ENCODE measurements at places on chromosomes 5 and 9.

DNA sequence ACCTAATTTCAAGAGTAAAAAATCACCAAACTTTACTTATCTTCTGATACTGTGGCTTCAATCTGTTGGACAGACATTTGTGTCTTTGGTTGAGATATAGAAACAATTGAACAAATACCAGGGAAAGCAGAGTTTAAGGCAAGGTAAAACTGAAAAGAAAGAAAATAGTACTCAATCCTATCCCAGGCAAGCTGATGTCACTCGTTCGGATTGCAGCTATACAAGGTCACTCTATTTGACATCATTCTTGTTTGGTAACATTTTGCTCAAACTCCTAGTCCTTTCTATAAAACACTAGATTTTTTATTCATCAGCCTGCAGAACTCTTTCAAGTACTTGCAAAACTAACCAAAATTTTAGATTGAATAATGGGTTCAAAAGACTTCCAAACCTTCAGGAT, 91.9 kb upstream of the ANKRD55 start:
- no peak overlapping the region for H3K4me3 ChIP-seq
- DNase-seq = no peak
- H3K36me3 ChIP-seq = no peaks in the 10 kb centered on the region
- H3K27ac ChIP-seq = no peak overlapping the region

DNA sequence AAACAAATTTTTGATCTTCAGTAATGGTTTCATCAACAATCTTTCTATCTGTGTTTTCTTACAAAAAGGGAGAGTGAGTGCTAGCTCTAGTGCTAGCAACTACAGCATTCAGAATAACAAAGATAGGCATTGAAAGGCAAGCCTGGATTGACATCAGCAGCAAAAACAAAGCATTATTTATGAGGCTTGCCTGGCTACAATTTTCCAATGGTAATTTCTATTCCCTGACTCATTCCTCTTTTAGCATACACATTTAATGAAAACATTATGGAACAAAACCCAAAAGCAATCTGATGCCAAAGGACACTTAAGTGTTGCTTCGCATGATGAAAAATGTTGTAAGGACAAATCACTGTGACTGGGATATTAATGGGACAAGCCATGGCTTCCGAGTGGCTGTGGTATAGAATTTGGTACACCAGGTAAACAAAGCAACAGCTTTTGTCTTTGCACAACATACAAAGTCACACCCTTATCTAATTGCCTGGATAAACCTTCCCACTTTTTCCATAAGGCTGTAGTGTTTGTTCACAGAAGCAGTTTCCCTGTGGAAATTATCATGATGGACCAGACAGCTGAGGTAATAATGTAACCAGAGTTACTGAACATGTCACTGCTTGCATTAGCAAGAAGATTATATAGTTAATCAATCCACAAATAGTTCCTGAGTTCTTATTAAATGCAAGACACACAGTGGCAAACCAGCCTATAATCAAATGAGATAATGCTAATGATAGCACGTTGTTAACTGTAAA, 179.8 kb upstream of the EDIL3 start:
- no peaks in the 10 kb centered on the region for H3K36me3 ChIP-seq
- H3K4me3 ChIP-seq = no peak overlapping the region
- no peak for DNase-seq

DNA sequence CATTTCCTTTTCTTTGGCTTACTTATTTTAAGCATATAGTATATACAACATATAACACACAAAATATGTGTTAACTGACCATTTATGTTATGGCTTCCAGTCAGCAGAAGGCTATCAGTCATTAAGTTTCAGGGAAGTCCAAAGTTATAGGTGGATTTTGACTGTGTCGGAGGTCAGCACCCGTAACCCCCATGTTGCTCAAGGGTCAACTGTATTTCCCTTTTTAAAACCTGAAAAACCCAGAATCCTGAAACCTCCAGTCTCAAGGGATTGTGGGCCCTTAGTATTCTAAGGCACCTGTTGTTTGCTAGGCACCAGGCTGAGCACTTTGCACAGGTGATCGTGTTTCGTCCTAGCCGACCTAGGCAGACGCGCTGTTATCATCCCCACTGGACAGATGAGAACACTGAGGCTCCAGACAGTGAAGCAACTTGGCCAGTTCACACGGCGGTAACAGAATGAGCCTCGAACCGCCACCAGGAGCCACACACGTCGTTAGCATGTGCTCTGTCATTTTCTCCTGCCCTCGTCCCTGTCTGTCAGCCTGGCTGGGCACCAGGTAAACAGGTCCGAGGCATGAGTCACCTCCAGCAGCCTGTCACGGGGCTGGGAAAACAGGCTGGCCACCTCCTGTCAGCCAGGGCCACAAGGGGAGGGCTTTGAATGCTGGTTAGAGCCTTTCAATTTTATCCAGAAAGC, 39.9 kb downstream of the DUSP1 start:
- no peaks in the 10 kb centered on the region for H3K36me3 ChIP-seq
- no peaks in the 10 kb centered on the region for H3K27me3 ChIP-seq
- H3K4me1 ChIP-seq = peaks cover 34% of the 10 kb centered on the region
- peak; percentile 96 for DNase-seq
- H3K27ac ChIP-seq = peak overlapping the region; percentile 36

DNA sequence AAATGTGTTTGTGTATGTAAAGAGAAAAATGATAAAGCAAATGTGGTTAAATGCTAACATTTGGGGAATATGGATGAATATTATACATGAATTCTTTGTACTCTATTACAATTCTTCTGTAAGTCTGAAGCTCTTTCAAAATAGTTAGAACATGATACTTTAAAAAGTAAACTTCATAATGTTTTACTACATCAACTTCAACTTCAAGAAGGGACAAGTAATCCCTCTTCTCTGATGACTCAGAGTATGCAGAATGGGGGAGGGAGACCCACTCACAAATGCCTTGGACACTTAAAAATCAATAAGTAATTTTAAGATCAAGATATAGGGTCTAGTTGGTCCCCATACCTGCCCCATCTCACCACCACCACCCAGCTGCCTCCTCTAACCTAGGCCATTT, 162.4 kb downstream of the ESM1 start:
- H3K4me3 ChIP-seq = no peak overlapping the region
- no peaks in the 10 kb centered on the region for H3K4me1 ChIP-seq
- H3K27me3 ChIP-seq = no peaks in the 10 kb centered on the region
- H3K27ac ChIP-seq = no peak overlapping the region

All from body of pancreas (tissue), 4 donors.